Thymus (tissue), 14 donors: ENCODE measurements at places on chromosomes 2 and 18. TPM values are rescaled to one million over a fixed set of nuclear protein-coding genes. Genes with fewer than 3 reads are reported as not detected.

- H3K27me3 ChIP-seq, result no peaks in the 10 kb centered on the region
- no peaks in the 10 kb centered on the region for H3K4me1 ChIP-seq
- no peak for DNase-seq
- no peaks in the 10 kb centered on the region for H3K36me3 ChIP-seq
- H3K27ac ChIP-seq, result no peak overlapping the region
- no peak overlapping the region for H3K4me3 ChIP-seq
Measured at GRCh38 chr2:151878655-151879563, 50.7 kb upstream of the ARL5A start.

DNA sequence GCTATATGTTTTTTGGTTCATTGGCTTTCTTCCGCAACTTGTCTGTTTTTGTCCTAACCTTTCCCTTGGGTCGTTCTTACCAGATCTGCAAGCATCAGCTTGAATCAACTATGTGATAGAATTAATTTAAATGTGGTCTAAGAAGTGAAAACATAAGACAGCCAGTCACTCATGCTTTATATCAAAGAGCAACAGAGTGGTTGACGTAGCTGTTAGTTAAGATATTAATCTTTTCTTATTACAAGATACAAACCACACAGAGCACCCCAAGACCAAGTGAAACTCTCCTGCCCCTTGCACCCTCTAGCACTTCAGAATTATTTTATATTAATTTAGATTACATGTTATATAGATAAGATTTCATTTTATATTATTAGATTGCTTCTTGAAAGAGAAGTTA, 15.2 kb downstream of the IL18RAP start:
- H3K36me3 ChIP-seq, result no peaks in the 10 kb centered on the region
- no peaks in the 10 kb centered on the region for H3K27me3 ChIP-seq
- no peak overlapping the region for H3K4me3 ChIP-seq
- no peak overlapping the region for H3K27ac ChIP-seq
- no peak for DNase-seq

DNA sequence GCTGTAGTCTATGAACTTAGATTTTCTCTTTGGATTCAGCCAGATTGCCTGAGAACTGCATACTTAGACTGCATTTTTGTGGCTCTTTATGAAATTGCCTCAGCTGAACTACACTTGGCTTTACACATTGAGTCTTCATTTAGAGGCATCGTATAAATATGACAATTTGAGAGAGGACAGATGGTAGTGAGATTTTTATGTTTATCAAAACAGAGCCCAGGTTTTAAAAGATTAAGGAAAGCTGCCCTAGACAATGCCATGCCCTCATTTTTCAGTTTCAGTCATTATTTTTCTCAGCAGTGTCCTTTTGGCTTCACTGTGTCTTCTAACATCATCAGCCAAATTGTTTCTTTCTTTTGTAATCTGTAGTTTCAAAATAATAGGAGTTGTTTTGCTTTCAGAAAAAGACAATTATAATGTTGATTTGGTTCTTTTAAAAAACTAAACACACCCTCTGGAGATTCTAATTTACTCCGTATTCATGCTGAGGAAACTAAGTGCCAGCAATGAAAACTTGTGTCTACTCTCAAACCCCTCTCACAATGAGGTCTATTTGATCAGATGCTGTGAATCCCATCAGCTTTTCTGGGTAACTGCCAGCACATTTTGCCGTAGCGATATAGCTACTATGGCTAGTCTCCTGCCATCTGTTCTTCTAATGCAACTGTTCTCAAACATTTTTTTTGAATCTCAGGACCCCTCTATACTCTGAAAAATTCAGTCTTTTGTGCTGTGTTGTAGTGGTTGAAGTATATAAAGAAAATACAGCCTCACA, 46.2 kb downstream of the TWSG1 start:
- H3K4me1 ChIP-seq, result no peaks in the 10 kb centered on the region
- no peaks in the 10 kb centered on the region for H3K27me3 ChIP-seq
- no peak overlapping the region for H3K27ac ChIP-seq

DNA sequence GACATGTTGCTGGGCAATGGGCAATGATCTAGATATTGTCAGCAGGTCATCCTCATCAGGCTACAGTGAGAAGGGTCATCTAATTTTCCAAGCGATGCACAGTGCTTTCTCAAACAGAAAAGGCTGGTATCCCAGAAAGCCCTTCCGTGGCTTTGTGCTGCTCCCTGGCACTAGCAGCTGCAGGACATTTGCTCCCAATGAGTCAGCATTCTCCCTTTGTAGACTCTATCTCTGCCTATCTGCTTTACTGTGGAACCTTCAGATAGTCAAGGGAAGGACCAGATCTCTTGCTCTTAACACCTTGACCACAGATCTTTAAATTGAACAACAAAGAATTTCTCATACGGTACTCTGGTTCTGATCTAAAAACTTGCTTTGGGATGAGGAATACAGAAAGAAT, 101.4 kb downstream of the CDH2 start:
- no peak for DNase-seq
- H3K27ac ChIP-seq, result no peak overlapping the region
- H3K36me3 ChIP-seq, result no peaks in the 10 kb centered on the region
- H3K4me3 ChIP-seq, result no peak overlapping the region

DNA sequence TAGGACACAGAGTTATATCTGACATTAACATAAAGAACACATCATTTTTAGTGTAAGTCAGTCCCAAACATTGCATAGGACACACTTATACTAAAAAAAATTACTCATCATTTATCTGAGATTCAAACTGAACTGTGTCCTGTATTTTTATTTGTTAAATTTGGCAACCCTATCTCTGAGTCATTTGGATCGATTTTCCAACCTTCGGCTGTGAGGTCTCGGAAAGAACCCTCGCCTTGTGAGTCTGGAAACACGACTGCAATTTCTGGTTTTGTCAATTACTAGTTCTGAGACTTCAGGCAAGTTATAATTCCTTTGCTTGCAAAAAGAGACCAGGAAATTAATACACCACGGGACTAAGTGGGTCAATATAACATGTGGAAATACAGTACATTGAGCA, 14.0 kb downstream of the ATP8B1 start:
- no peaks in the 10 kb centered on the region for H3K36me3 ChIP-seq
- no peak overlapping the region for H3K4me3 ChIP-seq
- no peak for DNase-seq
- H3K4me1 ChIP-seq, result no peaks in the 10 kb centered on the region

DNA sequence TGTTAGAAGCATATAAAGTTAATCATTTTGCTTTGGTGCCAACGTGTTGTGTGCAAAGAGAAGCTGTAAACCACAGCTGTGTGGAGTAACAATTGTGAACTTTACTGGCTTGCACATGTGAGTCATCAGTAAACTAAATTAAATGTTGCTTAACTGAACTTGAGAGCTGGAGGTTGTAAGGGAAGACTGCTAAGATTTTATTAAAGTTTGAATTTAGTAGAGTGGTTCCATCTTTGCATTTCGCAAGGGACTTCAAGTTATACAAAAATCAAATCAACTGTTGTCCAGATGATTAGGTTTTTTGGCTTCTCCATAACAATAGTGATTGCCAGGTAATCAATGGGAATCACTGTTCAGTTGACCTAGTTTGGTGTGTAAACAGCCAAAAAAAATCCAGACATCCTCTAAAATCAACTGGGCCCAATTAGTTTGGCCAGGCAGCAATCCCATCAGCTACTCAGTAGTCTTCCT, 247.4 kb downstream of the MYO3B start:
- no peak overlapping the region for H3K4me3 ChIP-seq
- H3K27me3 ChIP-seq, result no peaks in the 10 kb centered on the region
- no peak overlapping the region for H3K27ac ChIP-seq
- DNase-seq, result no peak
- H3K36me3 ChIP-seq, result no peaks in the 10 kb centered on the region

- no peaks in the 10 kb centered on the region for H3K27me3 ChIP-seq
- no peaks in the 10 kb centered on the region for H3K4me1 ChIP-seq
- no peak overlapping the region for H3K27ac ChIP-seq
- no peaks in the 10 kb centered on the region for H3K36me3 ChIP-seq
Measured at GRCh38 chr2:62852254-62852653, 146.7 kb downstream of the EHBP1 start.

DNA sequence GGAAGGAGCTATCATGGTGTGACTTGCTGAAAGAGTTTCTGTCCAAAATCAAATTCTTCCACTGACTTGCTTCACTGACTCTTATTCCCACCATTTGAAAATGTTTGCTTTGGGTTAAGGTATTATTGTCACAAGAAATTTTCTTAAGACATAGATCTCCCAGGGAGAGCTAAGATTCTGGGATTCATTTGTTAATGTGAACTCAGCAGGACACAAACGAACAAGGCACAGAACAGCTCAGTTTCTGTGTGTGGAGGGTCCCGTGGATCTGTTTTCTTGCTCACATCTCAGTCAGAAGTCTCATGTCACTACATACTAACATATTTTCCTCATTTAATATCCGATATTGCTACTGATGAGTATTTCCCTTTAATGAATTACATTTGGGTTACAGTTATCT, 8.2 kb upstream of the HNRNPA3 start:
- no peaks in the 10 kb centered on the region for H3K27me3 ChIP-seq
- no peak overlapping the region for H3K27ac ChIP-seq
- H3K36me3 ChIP-seq, result no peaks in the 10 kb centered on the region

DNA sequence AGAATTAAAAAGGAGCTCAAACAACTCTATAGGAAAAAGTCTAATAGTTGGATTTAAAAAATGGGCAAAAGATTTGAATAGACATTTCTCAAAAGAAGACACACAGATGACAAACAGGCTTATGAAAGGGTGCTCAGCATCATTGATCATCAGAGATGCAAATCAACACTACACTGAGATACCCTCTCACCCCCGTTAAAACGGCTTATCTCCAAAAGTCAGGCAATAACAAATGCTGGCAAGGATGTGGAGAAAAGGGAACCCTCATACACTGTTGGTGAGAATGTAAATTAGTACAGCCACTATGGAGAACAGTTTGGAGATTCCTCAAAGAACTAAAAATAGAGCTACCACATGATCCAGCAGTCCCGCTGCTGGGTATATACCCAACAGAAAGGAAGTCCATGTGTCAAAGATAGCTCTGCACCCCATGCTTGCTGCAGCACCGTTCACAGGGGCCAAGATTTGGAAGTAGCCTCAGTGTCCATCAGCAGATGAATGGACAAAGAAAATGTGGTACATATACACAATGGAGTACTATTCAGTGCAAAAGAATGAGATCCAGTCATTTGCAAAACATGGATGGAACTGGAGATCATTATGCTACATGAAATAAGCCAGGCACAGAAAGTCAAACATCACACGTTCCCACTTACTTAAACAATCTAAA, 46.7 kb upstream of the B3GNT7 start:
- H3K4me1 ChIP-seq, result no peaks in the 10 kb centered on the region
- H3K36me3 ChIP-seq, result no peaks in the 10 kb centered on the region
- no peaks in the 10 kb centered on the region for H3K27me3 ChIP-seq
- DNase-seq, result no peak
- H3K4me3 ChIP-seq, result no peak overlapping the region

- H3K36me3 ChIP-seq, result peaks cover 11% of the 10 kb centered on the region
- H3K27ac ChIP-seq, result no peak overlapping the region
- no peak overlapping the region for H3K4me3 ChIP-seq
- H3K4me1 ChIP-seq, result peaks cover 8% of the 10 kb centered on the region
- no peak for DNase-seq
Measured at GRCh38 chr2:85536479-85536878, 2.5 kb upstream of the MAT2A start.

- H3K4me1 ChIP-seq, result no peaks in the 10 kb centered on the region
- no peaks in the 10 kb centered on the region for H3K36me3 ChIP-seq
- no peak for DNase-seq
- no peaks in the 10 kb centered on the region for H3K27me3 ChIP-seq
- H3K27ac ChIP-seq, result no peak overlapping the region
- H3K4me3 ChIP-seq, result no peak overlapping the region
Measured at GRCh38 chr2:156129227-156129626, 203.3 kb downstream of the NR4A2 start.

DNA sequence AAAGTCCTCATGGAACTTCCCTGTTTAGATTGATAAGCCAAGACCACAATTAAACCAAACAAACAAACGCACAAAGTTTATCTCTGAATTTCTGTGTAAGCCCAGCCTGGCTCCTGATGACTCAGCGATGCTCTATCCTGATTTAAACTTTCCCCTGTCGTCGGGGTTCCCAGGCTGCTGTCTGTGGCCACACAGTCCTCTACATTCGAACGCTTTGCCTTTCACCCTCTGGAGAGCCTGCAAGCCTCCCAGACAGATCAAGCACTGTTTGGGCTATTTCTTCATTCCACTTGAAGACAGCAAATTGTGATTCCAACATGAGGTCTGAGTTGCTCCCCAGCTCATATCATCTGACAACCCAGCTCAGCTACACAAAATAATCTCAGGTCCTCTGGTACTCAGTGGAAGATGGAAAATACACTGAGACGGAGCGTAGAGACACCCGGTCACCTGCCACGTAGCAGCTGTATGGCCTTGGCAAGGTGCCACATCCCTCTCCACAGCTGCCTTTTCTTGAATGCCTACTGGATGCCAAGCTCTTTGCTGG, 51.2 kb downstream of the CYRIA start:
- DNase-seq, result no peak
- no peak overlapping the region for H3K4me3 ChIP-seq
- no peaks in the 10 kb centered on the region for H3K4me1 ChIP-seq
- no peaks in the 10 kb centered on the region for H3K27me3 ChIP-seq

GRCh38 chr2:144693179-144693578, 173.3 kb upstream of the ZEB2 start:
- no peaks in the 10 kb centered on the region for H3K36me3 ChIP-seq
- H3K27me3 ChIP-seq, result no peaks in the 10 kb centered on the region
- H3K4me3 ChIP-seq, result no peak overlapping the region
- no peaks in the 10 kb centered on the region for H3K4me1 ChIP-seq
- no peak overlapping the region for H3K27ac ChIP-seq

ECEL1 gene
- 0.28 TPM for total RNA-seq

BCL11A gene
- total RNA-seq, result 27.9 TPM

RAB6C gene
- total RNA-seq, result 0.05 TPM

CYTIP gene
- total RNA-seq, result 71.6 TPM

UGT1A8 gene
- total RNA-seq, result 0.24 TPM

C1QL2 gene
- total RNA-seq, result 0.05 TPM

UGT1A5 gene
- total RNA-seq, result 0.09 TPM

PROM2 gene
- 2.3 TPM for total RNA-seq
